ENCODE measurements at places on chromosomes 4 and X.
A peak's percentile ranks its signal among the peaks of the same experiment; 100 is the strongest.

DNA sequence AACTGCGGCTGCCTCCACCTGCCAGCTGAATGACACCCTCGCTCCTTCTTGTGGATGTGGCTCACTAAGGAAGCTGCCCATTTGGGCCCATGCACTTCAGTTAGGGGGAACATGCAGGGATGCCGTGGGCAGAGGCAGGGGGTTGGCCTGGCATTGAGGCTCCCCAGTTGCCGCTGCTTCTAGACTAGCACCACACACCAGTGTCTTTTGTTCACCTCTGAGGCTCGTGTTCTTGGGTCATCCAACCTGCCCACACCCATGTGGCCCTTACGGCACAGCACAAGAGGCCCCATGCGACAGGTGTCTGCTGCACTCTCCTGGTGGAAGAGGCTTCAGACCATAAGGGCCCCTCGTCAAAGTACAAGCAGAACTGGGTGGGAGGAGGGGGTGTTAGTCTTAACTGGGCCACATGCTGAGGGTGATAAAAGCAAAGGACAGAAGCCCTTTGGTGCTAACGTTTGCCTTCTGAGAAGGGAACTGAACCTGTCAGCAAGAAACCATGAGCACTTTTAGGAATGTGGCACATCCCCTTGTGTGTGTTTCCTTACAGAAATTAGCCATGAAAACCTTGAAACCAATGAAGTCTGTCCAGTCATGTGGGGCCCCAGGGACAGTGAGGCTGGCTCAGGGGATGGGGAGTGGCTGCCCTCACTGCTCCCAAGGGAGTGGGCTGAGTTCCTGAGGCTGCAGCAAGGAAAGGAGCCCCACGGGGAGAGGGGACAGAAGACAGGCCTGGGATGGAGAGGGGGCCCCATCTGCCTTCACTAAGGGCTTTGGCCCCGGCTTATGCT is 39.2 kb downstream of the MAP7D3 start:
- no peak for DNase-seq

DNA sequence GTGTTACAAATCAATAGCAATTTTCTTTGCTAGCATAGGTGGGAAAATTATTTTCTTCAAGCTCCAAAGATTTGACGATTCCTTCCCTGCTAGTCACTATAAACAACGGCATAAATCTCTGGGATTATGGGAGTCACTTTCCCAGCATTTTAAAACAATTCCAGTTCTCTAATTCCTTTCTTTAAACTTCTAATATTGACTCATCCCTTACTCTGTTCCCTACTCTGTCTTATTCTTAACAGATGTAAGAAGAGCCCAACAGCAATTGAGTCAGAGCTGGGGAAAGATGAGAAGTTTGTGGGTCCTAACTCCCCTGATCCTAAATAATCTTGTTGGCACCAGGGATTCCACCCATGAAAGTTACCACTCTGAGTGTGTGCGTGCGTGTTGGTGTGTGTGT is 47.4 kb upstream of the IL21 start:
- peak; percentile 38 for DNase-seq

- no peak for DNase-seq
Measured at GRCh38 chr4:110510955-110511544, 35.1 kb downstream of the ENPEP start.

GRCh38 chrX:24494647-24495075 is 29.6 kb downstream of the PDK3 start:
- peak; percentile 31 for DNase-seq

DNA sequence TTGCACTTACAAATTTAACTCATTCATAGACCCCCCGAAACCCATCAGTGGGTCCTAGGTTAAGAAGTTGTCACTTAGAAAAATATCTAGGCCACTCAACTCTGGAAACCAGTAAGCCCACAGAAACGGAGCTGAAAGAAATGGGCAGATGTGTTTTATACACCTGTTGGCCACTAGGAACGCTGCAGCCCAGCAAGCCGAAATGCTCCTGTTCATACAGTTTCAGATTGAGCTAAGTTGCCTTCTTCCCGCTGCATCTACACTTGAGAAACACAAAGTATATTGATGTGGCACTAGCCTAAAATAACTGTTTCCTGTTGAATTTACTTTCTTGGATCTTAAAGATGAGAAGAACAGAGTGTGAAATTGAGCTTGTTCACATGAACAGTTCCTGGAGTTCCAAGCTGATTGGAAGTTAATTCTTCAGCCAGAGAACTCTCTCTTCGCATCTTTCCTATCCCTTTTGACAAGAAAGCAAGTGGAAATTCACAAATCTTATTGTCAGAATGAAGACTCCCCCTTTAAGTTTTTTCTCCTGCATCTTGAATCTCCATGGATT is 174.1 kb downstream of the RBMX2 start:
- DNase-seq: no peak

DNA sequence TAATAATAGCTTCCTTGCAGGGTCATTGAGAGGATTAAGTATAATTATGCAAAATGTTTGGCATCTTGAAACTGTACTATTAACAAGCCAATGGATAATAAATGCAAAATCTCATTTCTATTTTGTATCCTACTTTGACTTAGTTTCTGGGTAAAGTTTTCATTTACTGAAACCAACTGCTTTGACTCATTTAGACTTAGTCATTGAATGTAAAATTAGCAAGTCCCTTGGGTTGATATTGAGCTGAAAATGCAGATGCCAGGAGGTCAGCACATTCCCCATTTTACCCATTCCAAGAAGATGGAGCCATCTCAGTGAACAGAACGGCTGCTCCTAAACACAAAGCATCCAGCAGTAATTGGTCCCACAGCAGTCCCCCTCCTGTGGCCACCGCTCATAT is 74.7 kb upstream of the GATB start:
- no peak for DNase-seq

GRCh38 chrX:39011454-39012221 is 210.4 kb downstream of the MID1IP1 start:
- DNase-seq: no peak

- DNase-seq: no peak
Measured at GRCh38 chrX:12469296-12469695, 321.9 kb upstream of the PRPS2 start.

DNA sequence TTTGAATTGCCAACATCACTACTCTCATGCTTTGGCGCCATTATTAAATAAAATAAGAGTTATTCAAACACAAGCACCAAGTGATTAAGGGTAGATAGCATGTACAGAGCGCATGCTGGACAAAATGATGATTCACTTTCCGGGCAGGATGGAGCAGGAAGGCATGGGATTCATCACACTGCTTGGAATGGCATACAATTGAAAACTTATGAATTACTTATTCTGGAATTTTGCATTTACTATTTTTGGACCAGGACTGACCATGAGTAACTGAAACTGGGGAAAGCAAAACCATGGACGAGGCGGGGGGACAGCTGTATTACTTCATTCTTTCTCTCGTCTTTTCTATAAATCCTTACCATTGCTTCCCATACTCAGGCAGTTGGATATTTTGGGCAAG is 28.5 kb upstream of the FGF5 start:
- DNase-seq: peak; percentile 78

- peak; percentile 23 for DNase-seq
Measured at GRCh38 chr4:18689308-18690115, 668.0 kb upstream of the LCORL start.

Data from AG09319 (cell line).